Camera-type eye (tissue), 1 donor: ENCODE measurements at places on chromosomes 5 and 9. TPM values are rescaled to one million over a fixed set of nuclear protein-coding genes. Genes with fewer than 3 reads are reported as not detected.

Gene STK32A
- total RNA-seq, result 17.7 TPM

Gene CDC20B
- 0.38 TPM for total RNA-seq

Gene BARHL1
- total RNA-seq, result not detected

Gene KIAA1958
- 36.6 TPM for total RNA-seq

Gene PCA3
- 0.27 TPM for total RNA-seq

Gene IL13
- total RNA-seq, result not detected

Gene HACD4
- total RNA-seq, result 5.1 TPM

Gene PLPP1
- 120 TPM for total RNA-seq

Gene SLC45A2
- 6.4 TPM for total RNA-seq

Gene SPAG8
- 2.9 TPM for total RNA-seq

Gene PTGR1
- 44.8 TPM for total RNA-seq

Gene FAM163B
- not detected for total RNA-seq

Gene LECT2
- total RNA-seq, result not detected

Gene PNPLA7
- total RNA-seq, result 3.0 TPM

Gene TCF7
- total RNA-seq, result 5.4 TPM

Gene PCDHB8
- total RNA-seq, result 3.4 TPM

Gene POLK
- 77.5 TPM for total RNA-seq

Gene TYRP1
- 326 TPM for total RNA-seq

Gene CERCAM
- total RNA-seq, result 50.6 TPM

Gene TNFSF15
- 1.0 TPM for total RNA-seq

Gene NSG2
- 108 TPM for total RNA-seq

Gene SLC46A2
- not detected for total RNA-seq

Gene FYB1
- 6.3 TPM for total RNA-seq

Gene NR2F1-AS1
- 32.1 TPM for total RNA-seq

Gene COL27A1
- total RNA-seq, result 34.6 TPM

Gene TXNDC8
- total RNA-seq, result not detected

Gene TRAF1
- total RNA-seq, result 6.2 TPM
